ENCODE measurements at places on chromosomes 2 and 18.

DNA sequence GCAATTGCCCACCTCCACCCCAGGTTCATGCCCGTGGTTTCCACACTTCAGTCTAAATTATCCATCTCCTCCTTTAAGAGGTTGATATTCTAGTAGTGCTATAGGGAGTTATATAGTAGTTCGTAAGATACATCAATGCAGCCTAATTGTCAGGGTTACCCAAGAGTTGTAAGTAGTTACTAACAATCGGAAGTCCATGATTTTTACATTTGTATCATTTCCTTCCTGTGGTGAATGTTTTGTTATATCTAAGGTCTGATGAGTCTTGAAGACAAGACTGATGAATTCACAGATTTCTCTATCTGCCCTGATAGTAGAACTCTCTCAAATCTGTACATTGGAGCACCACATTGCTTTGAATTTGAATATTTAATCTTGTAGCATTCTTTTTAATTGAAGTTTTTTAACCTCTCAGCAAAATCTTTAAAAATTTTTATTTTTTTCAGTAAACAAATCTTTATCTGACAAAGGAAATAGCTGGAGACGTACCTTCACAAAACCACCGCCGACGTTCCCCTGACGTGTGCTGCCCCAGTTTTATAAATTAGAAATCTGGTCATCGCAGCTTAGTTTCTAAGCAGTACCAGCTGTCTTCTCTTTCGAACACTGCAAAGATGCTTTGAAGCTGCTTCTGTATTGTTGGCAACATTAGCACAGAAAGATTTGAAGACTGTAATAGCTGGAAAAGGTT lies 264.5 kb downstream of the SOCS6 start:
- DNase-seq: no peak

DNA sequence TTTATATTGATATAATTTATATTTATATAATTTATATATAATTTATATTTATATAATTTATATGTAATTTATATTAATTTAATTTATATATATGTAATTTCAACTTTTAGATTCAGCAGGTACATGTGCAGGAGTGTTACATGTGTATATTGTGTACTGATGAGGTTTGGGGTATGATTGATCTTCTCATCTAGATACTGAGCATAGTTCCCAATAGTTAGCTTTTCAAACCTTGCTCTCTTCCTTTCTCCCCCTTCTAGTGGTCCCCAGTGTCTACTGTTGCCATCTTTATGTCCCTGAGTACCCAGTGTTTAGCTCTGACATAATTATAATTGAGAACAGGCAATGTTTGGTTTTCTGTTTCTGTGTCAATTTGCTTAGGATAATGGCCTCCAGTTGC lies 1335.3 kb upstream of the CDH2 start:
- no peak for DNase-seq

DNA sequence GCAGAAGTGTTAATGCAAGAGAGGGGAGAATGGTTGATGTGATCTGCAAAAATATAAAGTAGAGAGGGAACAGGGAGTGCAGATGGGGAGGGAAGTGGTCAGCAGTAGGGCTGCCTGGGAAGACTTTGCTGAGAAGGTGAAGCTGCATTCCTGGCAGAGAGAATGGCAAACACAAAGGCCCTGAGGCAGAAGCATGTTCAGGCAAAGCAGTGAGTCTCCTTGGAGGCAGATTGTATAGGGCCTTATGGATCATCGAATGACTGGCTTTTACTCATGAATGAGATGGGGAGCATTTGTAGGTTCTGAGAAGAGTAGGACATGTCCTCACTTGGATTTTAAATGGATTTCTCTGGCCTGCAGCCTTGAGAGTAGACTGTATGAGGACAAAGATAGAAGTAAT lies 9.5 kb downstream of the ITGA6 start:
- DNase-seq: no peak

DNA sequence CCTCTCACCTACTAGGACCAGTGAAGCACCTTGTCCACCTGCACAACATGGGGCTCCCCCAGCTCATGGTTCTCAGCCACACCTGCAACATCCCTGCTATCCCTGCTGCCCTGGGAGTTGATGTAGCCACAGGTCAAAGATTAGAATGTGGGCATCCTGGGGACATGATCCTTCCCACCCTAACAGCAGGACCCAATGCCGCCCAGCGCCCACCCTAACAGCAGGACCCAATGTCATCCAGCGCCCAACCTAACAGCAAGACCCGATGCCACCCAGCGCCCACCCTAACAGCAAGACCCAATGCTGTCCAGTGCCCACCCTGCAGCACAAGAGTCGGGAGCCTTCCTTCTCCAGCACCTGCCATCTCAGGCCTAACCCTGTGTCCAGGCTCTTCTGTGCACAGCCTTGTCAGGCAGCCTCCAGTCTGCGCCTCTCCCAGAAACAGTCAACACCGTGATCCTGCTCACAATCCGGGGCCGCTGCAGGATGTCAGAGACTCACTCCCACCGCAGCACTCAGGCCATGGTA lies 237.3 kb upstream of the SALL3 start:
- no peak for DNase-seq

DNA sequence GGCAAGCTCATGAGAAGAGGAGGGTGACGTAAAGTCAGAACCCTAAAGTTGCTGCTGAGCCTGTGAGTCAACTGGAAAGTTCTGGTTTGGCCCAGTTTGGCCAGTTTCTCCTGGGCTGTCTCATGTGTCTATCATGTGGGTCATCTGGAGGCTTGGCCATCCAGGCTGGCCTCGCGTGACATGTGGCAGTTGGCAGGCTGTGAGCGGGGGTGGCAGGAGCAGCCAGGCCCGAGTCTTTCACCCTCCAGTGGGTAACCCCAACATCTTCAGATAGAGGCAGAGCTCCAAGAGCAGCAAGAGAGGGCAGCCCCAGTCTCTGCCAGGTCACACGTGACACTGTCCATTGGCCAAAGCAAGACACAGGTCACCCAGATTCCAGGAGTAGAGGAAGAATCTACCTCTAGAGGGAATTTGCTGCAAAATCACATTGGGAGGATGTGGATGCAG lies 51.5 kb downstream of the FHOD3 start:
- DNase-seq: no peak

- no peak for DNase-seq
Measured at GRCh38 chr2:223995569-223995968, 38.3 kb downstream of the MRPL44 start.

GRCh38 chr2:34875091-34875745 lies 1276.1 kb upstream of the FAM98A start:
- no peak for DNase-seq

GRCh38 chr2:241616168-241617125 lies 20.5 kb downstream of the THAP4 start:
- no peak for DNase-seq

DNA sequence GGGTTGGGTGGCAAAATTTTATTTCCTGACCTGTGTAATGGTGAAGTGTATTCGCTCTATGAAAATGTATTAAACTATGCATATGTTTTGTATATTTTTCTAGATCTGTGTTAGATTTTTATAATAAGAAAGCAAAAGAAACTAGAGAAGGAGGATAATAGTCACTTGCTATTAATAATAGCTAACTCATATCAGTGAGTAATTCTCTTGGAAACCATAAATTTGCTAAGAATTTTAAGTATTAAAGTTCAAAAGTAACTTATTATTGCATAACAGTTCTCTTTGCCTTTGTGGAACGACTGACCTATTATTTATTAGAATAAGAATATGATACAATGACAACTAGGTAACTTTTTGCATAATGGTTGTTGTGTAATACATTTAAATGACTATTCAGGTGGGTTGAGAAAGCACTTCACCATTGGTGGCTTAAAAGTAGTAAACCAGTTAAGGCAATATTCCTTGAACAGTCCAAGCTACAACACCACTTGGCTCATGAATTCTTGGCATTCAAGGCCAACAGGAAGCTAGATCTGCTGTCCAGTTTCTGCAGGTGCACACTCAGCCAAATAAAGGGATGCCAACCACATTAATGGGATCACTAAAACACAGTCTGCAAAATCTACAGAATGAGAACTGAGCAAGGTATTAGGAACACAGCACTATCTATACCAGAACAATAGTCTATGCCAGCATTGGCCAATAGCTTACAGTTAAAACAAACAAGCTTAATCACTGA lies 921.3 kb downstream of the CPS1 start:
- no peak for DNase-seq

DNA sequence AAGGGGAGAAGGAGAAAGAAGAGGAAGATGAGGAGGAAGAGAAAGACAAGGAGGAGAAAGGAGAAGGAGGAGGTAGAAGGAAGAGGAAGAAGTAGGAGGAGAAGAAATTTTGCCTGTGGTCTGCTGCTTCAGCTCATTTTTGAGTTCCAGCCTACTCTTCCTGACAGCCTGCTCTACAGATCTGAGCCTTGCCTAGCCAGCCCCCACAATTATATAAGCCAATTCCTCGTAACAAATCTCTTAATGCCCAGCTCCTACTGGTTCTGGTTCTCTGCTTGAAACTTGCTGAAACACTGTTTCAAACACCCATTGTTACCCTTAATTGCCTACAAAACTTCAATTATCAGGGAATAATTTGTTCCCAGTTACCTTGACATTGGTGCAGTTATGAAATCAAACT lies 1014.2 kb upstream of the CELF4 start:
- DNase-seq: no peak

- no peak for DNase-seq
Measured at GRCh38 chr2:55425431-55425831, 5.8 kb upstream of the CCDC88A start.

DNA sequence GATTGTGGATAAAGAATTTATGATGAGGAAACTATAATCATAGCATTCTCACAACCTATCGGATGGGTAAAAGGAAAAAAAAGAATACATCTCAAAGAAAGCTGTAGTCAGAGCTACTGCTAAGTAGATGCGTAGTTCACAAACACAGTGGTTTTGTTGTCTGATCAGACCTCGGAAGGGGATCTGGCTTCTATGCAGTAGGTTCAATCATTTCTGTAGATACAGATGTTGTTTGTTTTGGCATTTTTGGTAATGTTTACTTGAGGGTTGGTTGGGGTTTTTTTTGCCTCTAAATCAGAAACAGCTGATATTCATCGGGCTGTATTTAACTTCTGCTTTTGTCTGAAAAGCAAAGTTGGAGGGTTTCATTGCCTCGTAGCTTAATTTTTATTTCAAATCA lies 42.1 kb downstream of the NPAS2 start:
- no peak for DNase-seq

- DNase-seq: no peak
Measured at GRCh38 chr2:62464221-62465007, 41.6 kb downstream of the TMEM17 start.

DNA sequence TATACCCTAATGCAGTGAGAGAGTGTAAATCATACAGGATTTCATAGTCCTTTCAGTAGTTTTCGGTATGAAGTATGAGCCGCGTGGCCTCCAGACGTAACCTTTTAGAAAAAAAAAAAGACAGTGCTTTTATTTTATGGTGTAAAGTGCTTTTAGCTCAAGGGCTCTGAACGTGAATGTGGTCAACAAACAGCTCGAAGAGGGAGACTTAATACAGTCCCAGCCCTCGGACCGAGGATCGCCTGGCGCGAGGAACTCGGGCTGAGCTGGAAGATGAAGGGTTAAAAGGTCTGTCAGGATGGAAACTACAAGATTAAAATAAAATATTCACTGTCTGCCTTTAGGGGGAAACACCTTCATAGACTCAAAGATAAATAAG lies 4.0 kb upstream of the BCL11A start:
- DNase-seq: no peak

DNA sequence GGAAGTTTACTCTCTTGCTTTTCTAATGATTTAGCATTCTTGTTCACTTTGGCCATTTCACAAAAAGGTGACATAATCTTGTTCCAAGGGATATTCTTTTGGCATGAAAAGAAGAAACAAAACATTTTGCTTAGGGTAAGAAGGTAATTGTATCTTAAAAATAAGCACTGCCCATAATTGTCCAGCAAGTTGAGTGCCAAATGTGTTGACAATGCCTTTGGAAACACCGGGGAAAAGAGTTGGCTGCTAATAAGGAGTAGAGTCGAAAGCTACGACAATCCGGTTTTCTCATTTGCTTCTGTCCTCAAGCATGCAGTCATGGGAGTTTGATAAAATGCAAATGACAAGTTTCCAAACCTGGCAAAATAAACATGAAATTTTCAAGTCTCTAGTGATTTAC lies 27.3 kb downstream of the ITGAV start:
- no peak for DNase-seq
